Activated effector memory CD4-positive, alpha-beta T cell treated with Interleukin-2 at 50 U/mL for 16 hours (primary cell): ENCODE measurements at places on chromosomes 3 and 15.

- DNase-seq, result no peak
Measured at GRCh38 chr3:157491136-157491535, 12.1 kb downstream of the VEPH1 start.

- DNase-seq, result no peak
Measured at GRCh38 chr3:195889870-195890295, 18.5 kb downstream of the TNK2 start.

GRCh38 chr15:74488776-74489175 is 27.8 kb upstream of the UBL7 start:
- DNase-seq, result no peak

DNA sequence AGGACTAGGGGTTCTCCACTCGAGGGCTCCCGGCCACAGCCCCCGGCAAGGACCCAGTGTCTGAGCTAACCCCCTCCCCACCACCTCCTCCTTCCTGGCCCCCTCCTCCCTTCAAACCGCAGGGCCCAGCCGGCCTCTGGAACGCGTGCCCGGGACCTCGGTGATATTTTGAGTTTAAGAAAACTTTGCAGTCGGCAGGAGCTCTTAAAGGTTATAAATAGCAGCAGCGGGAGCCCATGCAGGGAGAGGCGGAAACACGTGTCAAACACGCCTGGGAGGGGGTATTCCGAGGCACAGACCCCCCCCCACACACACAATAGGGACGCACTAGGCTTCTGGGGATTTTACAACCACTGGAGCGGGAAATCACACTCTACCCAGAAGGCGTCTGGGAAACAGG is 3.1 kb upstream of the PTH1R start:
- no peak for DNase-seq

DNA sequence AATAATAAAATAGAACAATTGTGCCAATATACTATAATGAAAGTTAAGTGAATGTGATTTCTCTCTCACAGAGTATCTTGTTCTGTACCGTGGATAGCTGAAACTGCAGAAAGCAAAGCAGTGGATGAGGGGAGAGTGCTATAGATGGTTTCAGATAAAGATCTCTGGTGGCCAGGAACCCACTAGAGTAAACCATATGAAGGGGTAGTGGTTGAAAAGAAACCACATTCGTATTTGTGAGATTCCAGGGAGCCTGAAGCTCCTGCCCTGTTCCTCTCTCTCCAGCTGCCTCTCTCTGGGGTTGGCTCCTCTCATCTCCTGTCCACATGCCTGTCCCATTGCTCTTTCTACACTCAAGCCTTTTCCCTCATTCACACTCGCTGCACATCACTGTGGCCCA is 8.9 kb downstream of the ABHD17C start:
- DNase-seq, result no peak

DNA sequence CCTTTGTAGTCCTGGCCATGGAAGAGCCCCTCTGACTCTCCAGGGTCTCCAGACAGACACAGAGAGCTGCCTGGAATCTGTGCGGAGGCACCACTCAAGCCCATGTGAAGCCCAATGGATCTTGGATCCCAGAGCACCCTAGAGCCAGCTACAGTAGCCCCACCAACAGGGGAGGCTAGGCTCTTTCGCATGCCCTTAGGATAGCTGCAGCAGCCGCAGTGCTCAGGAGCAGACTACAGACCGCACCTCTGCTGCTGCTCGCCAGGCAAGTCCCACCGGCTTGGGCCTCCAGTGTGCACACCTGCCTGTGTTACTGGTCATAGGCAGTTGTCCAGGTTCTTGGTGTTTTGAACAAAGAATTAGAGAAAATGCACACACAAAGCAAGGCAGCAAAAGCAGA is 131.6 kb downstream of the SPATA16 start:
- no peak for DNase-seq
